ENCODE measurements at places on chromosomes 7 and 10.

DNA sequence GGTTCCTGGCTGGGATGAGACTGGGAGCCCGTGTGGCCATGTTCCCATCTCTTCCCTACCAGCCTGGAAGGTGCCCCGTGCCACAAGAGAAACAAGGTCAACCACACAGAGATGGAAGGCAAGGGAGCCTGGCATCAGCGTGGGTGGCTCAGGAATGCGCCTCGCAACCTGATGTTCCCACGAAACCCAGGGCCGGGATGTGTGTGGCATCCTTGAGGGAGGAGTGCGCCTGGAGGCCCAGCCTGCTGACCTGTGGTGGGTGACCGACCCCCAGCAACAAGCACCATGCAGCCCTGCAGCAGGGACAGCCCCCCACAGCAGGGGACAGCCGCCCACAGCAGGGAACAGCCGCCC is 267.2 kb downstream of the ELFN1 start:
- DNase-seq = no peak

DNA sequence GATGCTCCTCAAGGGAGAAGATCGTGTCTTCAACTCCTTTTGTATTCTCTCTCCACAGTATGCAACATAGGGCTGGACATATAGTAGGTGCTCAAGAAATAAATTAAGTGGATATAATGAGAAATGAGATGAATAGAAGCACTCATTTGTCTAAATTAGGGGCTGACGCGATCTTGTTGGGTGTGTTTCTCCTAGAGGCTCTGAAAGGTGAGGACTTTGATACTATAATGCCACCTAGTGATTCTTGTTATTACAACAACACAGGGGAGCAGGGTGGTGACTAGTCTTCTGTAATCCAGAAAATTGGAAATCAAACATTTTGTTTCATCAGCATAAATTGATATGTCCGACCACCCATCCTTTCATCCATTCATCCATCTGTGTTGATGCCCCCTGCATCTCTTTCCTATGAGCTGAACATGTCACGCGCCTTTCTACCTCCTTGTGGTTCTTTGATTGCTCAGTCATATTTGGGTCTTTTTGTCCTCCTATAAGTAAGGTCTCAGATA is 3.5 kb upstream of the CFAP58 start:
- no peak for DNase-seq

GRCh38 chr7:148699024-148699781 is 500 bp downstream of the CUL1 start:
- DNase-seq = peak; percentile 70

DNA sequence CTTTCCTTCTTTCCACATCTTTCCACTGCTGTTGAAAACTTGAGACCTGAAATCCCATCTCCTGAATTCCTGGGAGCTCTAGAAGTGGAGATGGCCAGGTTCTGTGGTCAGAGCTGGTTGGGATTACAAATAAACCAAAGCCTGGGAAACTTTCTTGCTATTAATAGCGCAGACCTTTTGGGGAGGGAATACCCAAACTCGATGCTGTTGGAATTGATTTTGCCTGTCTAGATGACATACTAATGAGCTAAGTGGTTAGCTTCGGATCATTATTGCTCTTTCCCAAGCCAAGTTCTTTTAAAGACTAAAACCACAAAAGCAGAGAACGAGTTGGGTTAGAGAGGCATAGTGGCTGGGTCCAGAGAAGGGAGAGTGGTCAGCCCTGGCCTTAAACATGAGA is 76.6 kb downstream of the TCF7L2 start:
- no peak for DNase-seq

- no peak for DNase-seq
Observed at GRCh38 chr10:87650838-87651589, 8.7 kb upstream of the PAPSS2 start.

DNA sequence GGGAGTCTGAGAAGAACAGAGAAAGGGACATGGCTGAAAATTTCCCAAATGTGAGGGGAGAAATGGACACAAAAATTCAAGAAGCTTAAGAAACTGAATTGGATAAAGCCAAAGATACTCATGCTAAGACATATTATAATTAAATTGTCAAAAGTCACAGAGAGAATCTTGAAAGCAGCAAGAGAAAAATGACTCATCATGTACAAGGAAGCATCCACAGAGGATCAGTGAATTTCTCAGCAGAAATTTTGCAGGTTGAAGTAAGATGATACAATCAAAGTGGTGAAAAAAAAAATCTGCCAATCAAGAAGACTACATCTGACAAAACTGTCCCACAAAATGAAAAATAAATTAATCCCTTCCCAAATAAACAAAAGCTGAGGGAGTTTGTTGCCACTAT is 56.8 kb downstream of the MPP7 start:
- no peak for DNase-seq

DNA sequence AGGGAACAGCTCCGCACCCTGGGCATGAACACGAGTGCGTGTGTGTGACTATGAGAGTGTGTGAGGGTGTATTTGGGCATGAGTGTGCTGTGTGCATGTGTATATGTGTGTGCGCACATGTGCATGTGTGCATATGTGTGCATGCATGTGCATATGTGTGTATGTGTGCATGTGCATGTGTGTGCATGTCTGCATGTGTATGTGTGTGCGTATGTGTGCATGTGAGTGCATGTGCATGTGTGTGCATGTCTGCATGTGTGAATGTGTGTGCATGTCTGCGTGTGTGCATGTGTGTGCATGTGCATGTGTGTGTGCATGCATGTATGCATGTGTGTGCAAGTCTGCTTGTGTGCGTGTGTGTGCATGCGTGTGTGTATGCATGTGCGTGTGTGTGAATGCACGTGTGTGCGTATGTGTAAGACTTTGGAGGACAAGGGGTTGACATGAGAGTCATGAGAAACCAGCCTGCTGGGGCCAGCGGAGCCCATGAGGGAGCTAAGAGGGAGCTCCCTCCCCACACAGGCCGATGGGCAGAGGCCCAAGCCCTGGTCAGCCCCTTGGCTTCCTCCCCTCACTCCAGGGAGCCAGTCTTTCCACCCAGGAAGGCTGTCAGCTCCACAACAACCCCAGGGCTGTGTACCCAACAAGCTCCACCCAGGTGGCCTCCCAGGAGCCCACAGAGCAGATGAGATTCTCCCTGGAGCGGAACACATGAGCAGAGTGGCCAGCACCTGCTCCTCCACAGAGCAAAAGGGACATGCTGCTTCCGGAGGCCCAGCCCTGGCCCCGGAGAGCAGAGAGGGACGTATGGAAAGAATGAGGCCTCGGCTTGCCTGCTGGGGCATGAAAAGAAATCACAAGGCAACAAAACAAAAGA is 142.5 kb upstream of the PPP2R2D start:
- DNase-seq = no peak

DNA sequence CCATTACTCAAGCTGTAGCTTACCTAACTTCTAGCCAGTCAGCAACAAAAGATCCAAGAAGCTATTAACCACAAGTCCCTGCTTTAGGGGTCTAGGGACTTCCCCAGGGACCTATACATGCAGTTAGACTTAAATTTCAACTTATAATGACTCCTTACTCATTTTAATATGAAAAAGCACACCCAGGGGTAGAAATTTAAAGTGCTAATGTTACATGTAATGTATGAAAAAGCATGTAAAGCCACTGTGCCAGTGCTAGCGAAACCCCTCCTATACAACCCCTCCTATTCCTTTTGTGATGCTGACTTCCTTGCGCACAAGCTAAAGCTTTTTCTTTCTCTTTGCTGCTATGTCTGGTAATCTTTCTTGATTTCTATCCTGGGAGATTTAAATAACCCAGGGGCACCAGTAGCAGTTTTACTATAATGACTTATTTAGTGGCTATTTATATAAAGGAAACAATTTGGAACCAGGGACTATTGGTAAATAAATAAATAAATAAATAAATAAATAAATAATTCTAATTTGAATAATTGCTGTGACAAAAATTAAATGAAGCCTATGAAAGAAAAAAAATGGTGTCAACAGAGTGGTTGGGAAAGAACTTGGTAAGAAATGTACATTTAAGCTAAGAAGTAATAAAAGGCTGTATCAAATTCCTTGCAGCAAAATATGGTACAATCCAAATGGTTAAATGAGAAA is 110.5 kb upstream of the MAGI2 start:
- no peak for DNase-seq

- no peak for DNase-seq
Observed at GRCh38 chr7:91276909-91277308, 12.7 kb downstream of the FZD1 start.

- no peak for DNase-seq
Observed at GRCh38 chr10:11207560-11207844, 189.8 kb downstream of the CELF2 start.

- DNase-seq = no peak
Observed at GRCh38 chr7:70053421-70053820, 455.1 kb downstream of the AUTS2 start.

GRCh38 chr7:7249814-7250213 is 67.5 kb downstream of the C1GALT1 start:
- no peak for DNase-seq

- DNase-seq = peak; percentile 32
Observed at GRCh38 chr10:97771055-97771891, 526 bp downstream of the SFRP5 start.
